ENCODE measurements at places on chromosomes 1 and 21. TPM values are rescaled to one million over a fixed set of nuclear protein-coding genes. Genes with fewer than 3 reads are reported as not detected.

- H3K27me3 ChIP-seq = no peaks in the 10 kb centered on the region
- no peaks in the 10 kb centered on the region for H3K36me3 ChIP-seq
- no peak for DNase-seq
- H3K4me1 ChIP-seq = no peaks in the 10 kb centered on the region
Observed at GRCh38 chr1:237608433-237608832, 282.3 kb downstream of the ZP4 start.

The MEF2D gene
- polyA plus RNA-seq = 8.2 TPM

GRCh38 chr1:165635329-165635728 lies 4.3 kb downstream of the MGST3 start:
- H3K27me3 ChIP-seq = no peaks in the 10 kb centered on the region
- DNase-seq = no peak
- H3K27ac ChIP-seq = no peak overlapping the region
- H3K4me3 ChIP-seq = no peak overlapping the region
- H3K36me3 ChIP-seq = peaks cover 2% of the 10 kb centered on the region

DNA sequence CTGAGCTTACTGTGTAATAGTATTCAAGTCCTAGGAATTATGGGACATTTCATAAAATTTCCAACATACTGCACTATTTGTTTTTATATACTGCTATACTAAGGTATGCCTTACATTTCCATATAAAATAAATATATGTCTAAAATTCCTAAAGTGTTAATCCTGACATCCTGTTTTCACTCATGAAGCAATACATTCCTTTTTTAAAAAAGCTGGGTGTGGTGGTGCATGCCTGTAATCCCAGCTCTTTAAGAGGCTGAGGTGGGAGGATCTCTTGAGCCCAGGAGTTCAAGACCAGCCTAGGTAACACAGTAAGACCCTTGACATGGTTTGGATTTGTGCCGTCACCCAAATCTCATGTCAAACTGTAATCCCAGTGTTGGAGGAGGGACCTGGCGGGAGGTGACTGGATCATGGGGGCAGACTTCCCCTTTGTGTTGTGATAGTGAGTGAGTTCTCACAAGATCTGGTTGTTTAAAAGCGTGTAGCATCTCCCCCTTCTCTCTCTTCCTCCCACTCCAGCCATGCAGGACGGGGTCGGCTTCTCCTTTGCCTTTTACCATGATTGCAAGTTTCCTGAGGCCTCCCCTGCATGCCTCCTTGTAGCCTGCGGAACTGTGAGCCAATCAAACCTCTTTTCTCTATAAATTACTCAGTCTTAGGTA lies 5.8 kb downstream of the CDC42BPA start:
- peak; percentile 72 for DNase-seq
- H3K4me3 ChIP-seq = no peak overlapping the region
- no peaks in the 10 kb centered on the region for H3K27me3 ChIP-seq

- no peak overlapping the region for H3K27ac ChIP-seq
- DNase-seq = no peak
- H3K4me3 ChIP-seq = no peak overlapping the region
- H3K27me3 ChIP-seq = peaks cover 4% of the 10 kb centered on the region
Observed at GRCh38 chr1:108000184-108000583, 35.2 kb upstream of the VAV3 start.

The EXO1 gene
- polyA plus RNA-seq = 69.5 TPM

GRCh38 chr1:21861602-21862429 lies 49.8 kb downstream of the LDLRAD2 start:
- peaks cover 82% of the 10 kb centered on the region for H3K36me3 ChIP-seq
- peaks cover 28% of the 10 kb centered on the region for H3K4me1 ChIP-seq
- DNase-seq = no peak
- no peak overlapping the region for H3K4me3 ChIP-seq
- no peak overlapping the region for H3K27ac ChIP-seq
- no peaks in the 10 kb centered on the region for H3K27me3 ChIP-seq

- peaks cover 3% of the 10 kb centered on the region for H3K27me3 ChIP-seq
- H3K36me3 ChIP-seq = no peaks in the 10 kb centered on the region
- H3K4me3 ChIP-seq = no peak overlapping the region
- no peak for DNase-seq
- no peaks in the 10 kb centered on the region for H3K4me1 ChIP-seq
- H3K27ac ChIP-seq = no peak overlapping the region
Observed at GRCh38 chr1:7268983-7269382, 483.7 kb downstream of the CAMTA1 start.

DNA sequence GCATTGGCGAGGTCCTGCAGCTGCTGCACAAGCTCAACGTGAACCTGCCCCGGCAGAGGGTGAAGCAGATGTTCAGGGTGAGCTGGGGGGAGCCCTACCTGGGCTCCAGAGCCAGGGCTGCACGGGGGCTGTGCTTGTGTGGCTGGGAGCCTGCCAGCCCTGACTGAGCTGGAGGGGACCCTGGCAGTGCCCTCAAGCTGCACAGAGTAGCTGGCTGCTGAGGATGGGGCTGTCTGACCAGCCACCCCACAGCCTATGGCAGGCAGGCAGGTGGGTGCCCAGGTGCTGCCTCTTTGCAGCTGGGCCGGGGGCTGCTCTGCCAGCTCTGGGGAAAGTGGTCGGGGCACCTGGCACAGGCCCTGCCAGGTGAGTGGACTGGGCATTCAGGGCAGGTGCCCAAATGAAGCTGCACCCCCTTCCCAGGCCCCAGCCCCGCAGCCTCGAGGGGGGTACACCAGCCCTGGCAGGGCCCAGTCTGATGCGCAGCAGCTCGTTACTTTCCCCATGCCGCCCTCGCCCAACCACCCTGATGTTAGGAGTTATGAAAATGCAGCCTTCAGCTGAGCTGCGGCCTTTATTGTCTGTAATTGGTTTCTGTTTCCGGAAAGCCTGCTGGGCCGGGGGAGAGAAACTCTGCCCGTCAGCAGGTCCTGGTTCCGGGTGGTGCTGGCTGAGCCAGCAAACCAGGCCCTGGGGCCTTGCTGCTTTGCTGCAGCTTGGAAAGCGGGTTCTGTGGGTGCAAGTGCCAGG lies 4.3 kb downstream of the PLCH2 start:
- no peaks in the 10 kb centered on the region for H3K36me3 ChIP-seq
- no peaks in the 10 kb centered on the region for H3K4me1 ChIP-seq
- no peak overlapping the region for H3K27ac ChIP-seq
- no peak for DNase-seq
- no peak overlapping the region for H3K4me3 ChIP-seq
- H3K27me3 ChIP-seq = peaks cover 52% of the 10 kb centered on the region
